B cell (primary cell): ENCODE measurements at places on chromosomes 12 and 14.

GRCh38 chr14:86450085-86450484 is 920.1 kb downstream of the FLRT2 start:
- DNase-seq, result no peak

DNA sequence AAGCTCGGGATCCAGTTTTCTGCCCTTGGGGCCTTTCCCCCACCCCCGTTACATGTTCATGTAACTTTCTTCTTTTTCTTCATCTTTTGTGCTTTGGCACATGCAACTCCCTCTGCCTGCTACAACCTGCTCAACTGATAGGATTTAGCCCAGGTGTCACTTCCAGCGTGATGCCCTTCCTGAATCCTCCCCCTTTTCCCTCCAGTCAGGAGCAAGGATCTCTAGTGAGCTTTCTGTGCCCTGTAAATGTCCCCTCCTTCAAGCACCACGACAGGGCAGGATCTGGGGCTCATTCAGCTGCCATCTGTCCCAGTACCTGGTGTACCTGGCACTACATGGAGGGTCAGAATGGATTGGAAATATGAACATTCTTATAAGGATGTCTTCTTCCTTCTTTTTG is 15.3 kb downstream of the PELI2 start:
- DNase-seq, result no peak

GRCh38 chr12:96403870-96404269 is 3.6 kb upstream of the CDK17 start:
- no peak for DNase-seq

DNA sequence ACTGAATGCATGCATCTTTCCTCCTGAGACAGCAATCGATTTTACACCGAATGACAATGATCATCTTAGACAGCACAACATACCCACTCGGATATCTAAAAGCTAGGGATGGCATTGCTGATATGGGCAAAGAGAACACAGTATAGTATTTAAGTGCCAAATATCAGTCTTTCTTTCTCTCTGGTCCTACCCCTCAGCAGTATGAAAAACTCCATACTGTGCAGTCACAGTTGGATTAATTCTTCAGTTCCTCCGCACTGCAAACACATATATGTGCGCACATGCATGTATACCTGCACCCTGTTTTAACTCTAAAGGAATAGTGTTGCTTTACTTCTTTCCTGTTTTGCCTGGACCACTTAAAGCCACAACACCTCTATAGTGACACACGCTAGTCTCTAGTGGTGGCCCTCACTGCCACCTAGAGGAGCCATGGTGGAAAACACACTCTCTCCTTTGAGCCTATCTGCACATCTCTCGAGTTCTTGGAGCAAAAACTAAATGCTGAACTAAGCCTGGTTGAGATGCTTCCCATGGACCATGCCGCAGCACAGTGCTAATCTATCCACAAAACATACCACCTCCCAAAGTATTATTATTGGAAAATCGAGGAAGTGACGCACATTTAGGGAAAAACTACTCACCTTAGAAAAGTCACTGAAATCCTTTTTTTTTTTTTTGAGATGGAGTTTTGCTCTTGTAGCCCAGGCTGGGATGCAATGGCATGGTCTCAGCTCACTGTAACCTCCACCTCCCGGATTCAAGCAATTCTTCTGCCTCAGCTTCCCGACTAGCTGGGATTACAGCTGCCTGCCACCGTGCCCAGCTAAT is 11.9 kb downstream of the TMEM52B start:
- peak; percentile 74 for DNase-seq

DNA sequence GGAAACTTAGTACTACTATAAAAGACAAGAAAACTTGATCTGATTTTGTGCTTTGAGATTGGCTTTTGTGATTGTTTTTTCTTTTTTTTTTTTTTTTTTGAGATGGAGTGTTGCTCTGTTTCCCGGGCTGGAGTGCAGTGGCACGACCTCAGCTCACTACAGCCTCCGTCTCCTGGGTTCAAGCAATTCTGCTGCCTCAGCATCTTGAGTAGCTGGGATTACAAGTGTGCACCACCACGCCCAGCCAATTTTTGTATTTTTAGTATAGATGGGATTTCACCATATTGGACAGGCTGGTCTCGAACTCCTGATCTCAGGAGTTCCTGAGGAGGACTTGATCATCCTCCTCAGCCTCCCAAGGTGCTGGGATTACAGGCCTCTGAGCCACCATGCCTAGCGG is 26.4 kb downstream of the AEBP2 start:
- no peak for DNase-seq

DNA sequence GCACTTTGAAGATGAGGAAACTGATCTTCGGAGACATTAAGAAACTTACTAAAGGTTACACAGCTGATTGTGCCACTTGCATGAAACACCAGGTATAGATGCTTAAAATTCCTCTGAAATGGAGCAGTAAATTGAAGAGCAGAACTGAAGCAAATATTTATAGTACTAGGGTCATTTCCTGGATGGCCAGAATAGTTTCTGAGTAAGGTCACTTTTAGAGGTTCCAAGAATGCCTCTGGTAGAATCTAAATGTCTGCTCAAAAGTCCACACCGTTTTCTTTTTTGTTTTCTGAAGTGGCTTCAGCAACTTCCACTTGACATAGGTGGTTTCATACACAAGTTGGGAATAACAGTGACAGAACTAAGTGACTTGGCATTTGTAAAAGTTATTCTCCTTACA is 19.4 kb downstream of the TPH2 start:
- no peak for DNase-seq

DNA sequence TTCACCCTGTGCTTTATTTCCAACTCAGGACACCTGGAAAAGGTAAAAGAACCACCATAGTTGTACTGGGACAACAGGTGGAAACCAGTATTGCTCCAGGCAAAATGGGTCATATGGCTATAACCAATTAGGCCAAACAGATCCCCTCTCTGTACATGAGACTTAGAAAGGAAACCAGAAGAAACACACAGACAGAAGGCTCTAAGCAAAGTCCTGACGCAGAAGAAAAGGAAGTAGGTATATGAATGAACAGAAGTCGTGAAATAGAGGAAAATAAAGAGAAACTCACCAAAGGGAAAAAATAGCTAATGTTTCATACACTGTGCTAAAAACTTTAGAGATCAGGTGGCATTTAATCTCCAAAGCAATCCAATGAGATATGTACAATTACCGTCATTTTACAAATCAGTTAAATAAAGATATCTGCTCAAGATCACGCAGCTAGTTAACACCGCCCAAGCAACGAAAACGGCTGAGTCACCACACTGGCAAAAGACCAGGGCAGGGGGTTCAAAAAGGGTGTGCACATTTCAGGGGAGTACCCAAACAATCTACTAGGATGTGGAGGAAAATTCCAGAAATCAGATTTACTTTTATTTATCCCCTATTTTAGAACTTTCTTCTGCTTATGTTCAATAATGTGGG is 82.3 kb downstream of the ITPR2 start:
- peak; percentile 27 for DNase-seq

DNA sequence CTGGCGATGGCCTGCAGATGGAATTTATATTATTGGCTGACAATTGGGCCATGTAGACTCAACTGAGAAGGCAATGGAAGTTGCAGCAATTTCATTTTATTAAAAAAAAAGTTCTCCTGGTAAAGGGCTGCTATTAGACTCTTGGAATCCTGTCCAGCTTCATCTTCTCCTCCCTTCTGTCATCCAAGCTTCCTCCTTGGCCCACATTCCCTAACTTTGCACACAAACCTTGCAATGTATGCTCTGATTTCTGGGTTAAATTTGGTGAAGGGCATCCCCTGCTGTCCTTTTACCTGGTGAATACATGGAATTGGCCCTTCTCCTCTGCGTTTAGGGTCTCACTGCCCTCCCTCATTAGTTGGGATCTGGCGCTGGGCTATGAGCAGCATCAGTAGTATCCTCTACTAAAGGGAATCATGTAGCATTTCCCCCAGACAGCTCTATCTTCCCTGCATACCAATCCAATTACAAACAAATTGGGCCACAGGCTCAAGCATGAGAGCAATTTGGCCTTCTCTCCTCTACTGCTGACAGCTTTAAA is 336.9 kb downstream of the BMP4 start:
- no peak for DNase-seq

DNA sequence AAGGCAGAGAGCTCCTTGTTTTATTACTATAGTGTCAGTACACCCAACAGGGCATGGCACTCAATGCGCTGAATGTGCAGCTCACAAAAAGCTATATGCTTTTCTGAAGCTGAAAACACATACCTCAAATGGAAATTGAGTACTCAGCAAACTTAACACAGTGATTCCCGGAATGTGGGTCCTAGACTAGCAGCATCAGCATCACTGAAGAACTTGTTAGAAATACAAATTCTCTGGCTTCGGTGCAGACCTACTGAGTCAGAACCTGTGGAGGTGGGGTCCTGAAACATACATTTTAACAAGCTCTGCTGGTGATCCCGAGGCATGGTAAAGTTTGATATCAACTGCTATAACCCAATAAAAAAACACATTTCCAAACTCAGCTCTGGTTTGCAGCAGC is 14.9 kb downstream of the RERG start:
- no peak for DNase-seq

GRCh38 chr14:105153331-105153731 is 15.2 kb downstream of the JAG2 start:
- no peak for DNase-seq

DNA sequence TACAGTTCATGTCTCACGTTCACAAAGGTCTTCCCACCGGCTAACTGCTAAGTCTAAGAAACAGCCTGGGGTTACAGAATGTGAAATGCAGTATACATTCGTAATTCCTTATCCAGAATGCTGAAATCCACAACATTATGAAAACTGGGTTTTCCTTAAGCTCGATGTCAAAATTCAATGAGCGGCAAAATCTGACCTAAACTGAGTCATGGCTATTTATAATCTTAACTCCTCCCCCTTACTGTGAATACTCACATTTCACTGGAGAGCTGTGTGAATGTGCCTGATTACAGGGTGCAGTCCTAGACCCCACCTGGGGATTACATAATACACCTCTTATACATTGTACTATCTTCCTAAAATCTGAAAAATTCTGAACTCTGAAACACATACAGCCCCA is 35.3 kb downstream of the STX2 start:
- DNase-seq, result no peak

- peak; percentile 98 for DNase-seq
Measured at GRCh38 chr14:23006544-23007419, 3.2 kb downstream of the C14orf93 start.

DNA sequence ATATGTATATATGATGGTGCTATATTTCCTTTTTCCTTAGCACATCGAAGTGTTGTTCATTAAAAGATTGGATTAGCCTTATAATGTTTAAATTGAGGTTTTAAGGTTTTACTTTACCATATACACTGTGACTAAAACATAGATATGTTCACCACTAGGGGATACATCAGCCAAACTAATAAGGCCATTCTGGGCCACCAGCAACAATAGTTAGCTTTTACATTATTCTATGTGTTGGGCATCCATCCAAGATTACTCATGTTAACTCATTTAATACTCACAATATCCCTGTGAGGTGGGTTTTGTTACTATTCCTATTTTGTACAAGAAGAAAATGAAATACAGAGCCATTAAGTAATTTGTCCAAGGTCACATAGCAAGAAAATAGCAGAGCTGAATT is 202.6 kb upstream of the AVPR1A start:
- no peak for DNase-seq

- DNase-seq, result no peak
Measured at GRCh38 chr12:55933169-55933798, 2.3 kb downstream of the DGKA start.

GRCh38 chr12:44972746-44973421 is 78.0 kb downstream of the DBX2 start:
- no peak for DNase-seq

DNA sequence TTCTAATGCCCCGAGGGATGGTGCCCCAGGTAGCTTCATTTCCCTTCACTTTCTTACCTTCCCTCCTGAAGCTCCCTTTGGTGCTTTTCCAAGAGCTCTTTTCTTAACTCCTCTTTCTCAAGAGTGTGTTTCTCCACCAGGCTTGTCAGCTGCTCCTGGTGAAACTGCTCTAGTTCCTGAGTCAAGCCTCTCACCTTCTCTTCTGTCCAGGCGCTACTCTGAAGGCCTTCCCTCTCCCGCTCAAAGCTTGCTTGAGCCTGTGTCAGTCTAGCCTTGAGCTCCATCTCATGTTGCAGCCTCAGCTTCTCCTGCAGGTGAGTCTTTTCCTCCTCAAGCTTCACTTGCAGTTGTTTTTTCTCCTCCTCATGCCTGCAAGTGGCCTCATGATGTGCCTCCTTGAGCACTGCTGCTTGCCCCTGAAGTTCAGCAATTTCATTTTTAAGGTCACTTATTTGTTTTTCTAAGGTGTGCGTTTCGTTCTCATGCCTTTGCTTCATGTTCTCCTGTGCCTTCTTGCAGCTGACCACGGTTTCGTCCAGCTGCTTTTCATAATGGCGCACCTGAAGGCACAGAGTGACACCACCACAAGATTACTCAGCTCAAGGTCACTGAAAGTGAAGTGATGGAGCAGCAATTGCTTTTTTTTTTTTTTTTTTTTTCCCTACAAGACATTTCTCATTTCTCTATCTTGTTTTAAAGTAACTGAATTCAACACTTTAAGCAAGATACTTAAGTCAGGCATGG is 71.0 kb downstream of the NIN start:
- no peak for DNase-seq

DNA sequence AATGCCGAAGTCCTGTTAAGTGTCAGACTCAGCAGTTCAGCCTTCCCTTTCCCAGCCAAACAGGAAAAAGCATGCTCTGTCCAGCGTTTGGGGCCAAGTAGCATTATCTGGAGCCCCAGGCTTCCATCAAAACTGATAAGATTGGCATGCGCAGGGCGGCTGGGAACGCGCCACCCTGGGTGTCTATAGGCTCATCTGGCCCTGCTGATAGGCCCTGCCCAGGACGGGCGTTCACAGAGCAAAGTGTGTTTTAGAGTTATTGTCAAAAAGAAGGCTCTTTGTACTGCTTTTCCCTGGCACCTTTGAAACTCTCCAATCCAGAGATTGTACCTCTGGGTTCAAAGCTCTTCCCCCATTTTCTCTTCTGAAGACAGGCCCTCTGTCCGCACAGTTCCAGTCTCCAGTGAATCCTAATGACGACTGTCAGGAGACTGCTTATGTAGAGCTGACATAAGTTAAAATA is at the start of gene ART4:
Gene ART4, minus strand, starts transcription at position 102 of the 463 bp plus-strand sequence. CDS start 413 bp downstream, outside the sequence.
- DNase-seq, result no peak

- DNase-seq, result no peak
Measured at GRCh38 chr12:761256-761655, 8.9 kb downstream of the WNK1 start.

GRCh38 chr12:66688846-66689439 is 10.1 kb upstream of the GRIP1 start:
- peak; percentile 55 for DNase-seq

GRCh38 chr12:52876372-52876771 is 27.6 kb upstream of the KRT78 start:
- no peak for DNase-seq

GRCh38 chr14:104432611-104433231 is 146.8 kb upstream of the C14orf180 start:
- DNase-seq, result no peak

- DNase-seq, result no peak
Measured at GRCh38 chr14:42508209-42508946, 901.7 kb downstream of the LRFN5 start.

GRCh38 chr12:46549527-46550265 is 177.1 kb upstream of the SLC38A2 start:
- no peak for DNase-seq

GRCh38 chr12:81083906-81084513 is 6.1 kb downstream of the ACSS3 start:
- no peak for DNase-seq

GRCh38 chr14:34361504-34362011 is 100.5 kb downstream of the SPTSSA start:
- no peak for DNase-seq
